SK-MEL-5 (cell line): ENCODE measurements at places on chromosomes 5 and 9. TPM values are rescaled to one million over a fixed set of nuclear protein-coding genes. Genes with fewer than 3 reads are reported as not detected.

F12 gene
- total RNA-seq: 6.0 and 8.2 TPM in 2 replicates

HMMR gene
- 47.6 and 52.9 TPM in 2 replicates for total RNA-seq

PPP6C gene
- total RNA-seq: 52.6 and 55.6 TPM in 2 replicates

SVEP1 gene
- not detected in 2 replicates for total RNA-seq

BSPRY gene
- not detected in 2 replicates for total RNA-seq

STK10 gene
- total RNA-seq: 20.0 and 24.3 TPM in 2 replicates

CYLC2 gene
- not detected in 2 replicates for total RNA-seq

CCDC187 gene
- not detected in 2 replicates for total RNA-seq

ARHGEF28 gene
- 0.27 and 0.63 TPM in 2 replicates for total RNA-seq

CERCAM gene
- 31.8 and 38.5 TPM in 2 replicates for total RNA-seq

EQTN gene
- not detected in 2 replicates for total RNA-seq

MARCOL gene
- 0.16 TPM in 1 of 2 replicates, not detected in the other for total RNA-seq

PRR16 gene
- 1.2 and 1.5 TPM in 2 replicates for total RNA-seq

TMEM8B gene
- 0.55 and 1.0 TPM in 2 replicates for total RNA-seq

ACSL6 gene
- total RNA-seq: 0.05 and 0.45 TPM in 2 replicates

NXNL2 gene
- total RNA-seq: not detected in 2 replicates

ZNF618 gene
- 2.2 and 3.2 TPM in 2 replicates for total RNA-seq

TMEFF1 gene
- total RNA-seq: 0.45 and 4.3 TPM in 2 replicates

BNC2 gene
- total RNA-seq: 23.5 and 24.2 TPM in 2 replicates

TAS2R1 gene
- total RNA-seq: not detected in 2 replicates

DNM1 gene
- total RNA-seq: 0.48 and 0.61 TPM in 2 replicates

GPR150 gene
- total RNA-seq: not detected in 2 replicates

CFAP77 gene
- total RNA-seq: 0.19 TPM in 1 of 2 replicates, not detected in the other

ZNF454 gene
- not detected in 2 replicates for total RNA-seq

IZUMO3 gene
- not detected in 2 replicates for total RNA-seq

PPP1R26 gene
- 22.5 and 24.4 TPM in 2 replicates for total RNA-seq

HOMER1 gene
- 12.6 and 13.7 TPM in 2 replicates for total RNA-seq

IFNE gene
- not detected in 2 replicates for total RNA-seq

ST6GALNAC4 gene
- 5.2 and 7.4 TPM in 2 replicates for total RNA-seq

RANBP17 gene
- 17.8 and 18.0 TPM in 2 replicates for total RNA-seq

MYORG gene
- 0.43 and 0.66 TPM in 2 replicates for total RNA-seq

SPRY4 gene
- total RNA-seq: 27.0 and 33.6 TPM in 2 replicates

UBE2QL1 gene
- 0.03 TPM in 1 of 2 replicates, not detected in the other for total RNA-seq

FGF1 gene
- not detected in 2 replicates for total RNA-seq

CARD6 gene
- total RNA-seq: 4.0 and 4.8 TPM in 2 replicates

SPATA31A3 gene
- not detected in 2 replicates for total RNA-seq

AFF4 gene
- total RNA-seq: 40.5 and 40.8 TPM in 2 replicates

STK32A gene
- 37.9 and 41.2 TPM in 2 replicates for total RNA-seq

OR1Q1 gene
- not detected in 2 replicates for total RNA-seq

OR1J2 gene
- total RNA-seq: not detected in 2 replicates

GKAP1 gene
- total RNA-seq: 1.2 and 2.1 TPM in 2 replicates

CD274 gene
- 3.4 and 3.8 TPM in 2 replicates for total RNA-seq

SLC6A7 gene
- not detected in 2 replicates for total RNA-seq

ISOC1 gene
- total RNA-seq: 11.7 and 12.7 TPM in 2 replicates

CDO1 gene
- total RNA-seq: 0.42 and 1.1 TPM in 2 replicates

KLF9 gene
- 42.7 and 43.1 TPM in 2 replicates for total RNA-seq

SLC34A3 gene
- not detected in 2 replicates for total RNA-seq

FBP2 gene
- total RNA-seq: not detected in 2 replicates

ZCCHC9 gene
- total RNA-seq: 78.6 and 83.4 TPM in 2 replicates

AK8 gene
- total RNA-seq: 0.21 TPM in 1 of 2 replicates, not detected in the other

IRX2 gene
- 5.4 and 5.8 TPM in 2 replicates for total RNA-seq

GFRA3 gene
- not detected in 2 replicates for total RNA-seq

APBA1 gene
- total RNA-seq: 0.53 and 1.0 TPM in 2 replicates

LRRC70 gene
- 0.29 and 1.5 TPM in 2 replicates for total RNA-seq

SLC9A3 gene
- total RNA-seq: 2.9 and 3.3 TPM in 2 replicates

ADGRD2 gene
- not detected in 2 replicates for total RNA-seq
